ENCODE measurements at places on chromosomes 1 and 21.

DNA sequence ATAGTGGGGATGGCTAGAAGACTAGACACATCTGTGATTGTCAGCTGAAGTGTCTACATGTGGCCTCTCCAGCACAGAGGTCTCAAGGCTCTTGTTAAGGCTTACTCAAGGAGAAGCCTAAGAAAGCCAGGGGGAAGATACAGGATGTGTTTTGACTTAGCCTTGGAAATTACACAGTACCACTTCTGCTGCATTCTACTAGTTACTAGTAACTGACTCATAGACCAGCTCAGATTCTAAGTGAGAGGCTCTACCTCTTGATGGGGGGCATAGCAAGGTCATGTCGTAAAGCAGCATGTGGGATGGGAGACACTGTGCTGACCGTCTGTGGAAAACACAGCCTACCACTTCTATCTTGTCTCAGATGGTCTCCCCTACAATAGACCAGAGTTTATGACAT, 99.5 kb downstream of the UBE2U start:
- no peak for DNase-seq

DNA sequence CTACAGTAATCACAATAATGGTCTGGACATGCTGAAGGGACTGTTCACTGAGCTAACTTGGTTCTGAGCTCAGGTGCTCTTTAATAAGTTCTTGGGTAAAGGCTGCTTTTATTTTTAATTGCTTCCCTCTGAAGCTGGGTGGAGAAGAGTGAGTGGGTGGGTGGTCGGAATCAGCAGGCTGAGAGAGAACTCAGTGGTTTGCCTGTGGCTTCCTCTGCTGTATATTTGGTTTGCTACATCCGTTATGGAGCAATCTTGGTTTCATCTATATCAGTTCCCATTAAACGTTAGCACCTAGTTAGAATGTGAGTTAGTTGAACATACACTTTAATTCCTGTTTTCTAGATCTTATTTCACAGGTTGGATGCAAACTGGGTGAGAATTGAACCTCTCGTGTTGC, 23.3 kb downstream of the CNIH4 start:
- no peak for DNase-seq

DNA sequence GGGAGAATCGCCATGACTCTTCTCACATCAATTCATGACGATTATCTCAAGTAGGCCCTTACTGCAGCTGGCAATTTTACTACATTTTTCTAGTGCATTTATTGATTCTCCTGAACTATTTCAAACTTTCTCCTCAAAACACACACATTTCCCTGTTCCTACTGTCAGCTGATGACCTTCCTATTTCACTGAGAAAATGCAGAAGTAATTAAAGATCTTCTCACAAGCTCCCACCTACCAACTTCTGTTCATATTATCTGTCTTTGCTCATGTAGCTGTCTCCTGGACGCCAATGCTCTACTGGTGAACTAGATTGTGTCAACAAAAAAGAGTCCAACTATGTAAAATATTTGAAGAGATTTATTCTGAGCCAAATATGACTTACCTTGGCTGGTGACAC, 36.4 kb upstream of the FASLG start:
- DNase-seq = no peak

DNA sequence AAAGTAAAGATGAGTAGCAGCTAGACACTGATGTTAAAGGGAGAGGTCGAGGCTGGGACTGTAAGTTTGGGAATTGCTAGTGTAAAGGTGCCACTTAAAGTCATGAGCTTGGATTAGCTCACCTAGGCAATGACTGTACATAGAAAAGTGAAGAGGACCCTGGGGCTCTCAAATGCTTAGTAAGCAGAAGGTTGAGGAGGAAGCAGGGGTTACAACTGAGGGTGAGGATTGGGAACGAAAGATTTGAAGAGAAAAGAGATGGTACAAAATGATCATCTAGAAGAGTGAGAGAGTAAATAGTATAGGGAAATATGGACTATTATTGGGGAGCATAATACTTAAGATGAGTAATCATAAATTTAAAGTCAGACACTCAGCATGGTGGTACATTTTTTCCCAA, 63.1 kb upstream of the TNFSF4 start:
- DNase-seq = no peak

All from cerebellar nuclear complex (tissue), 1 donor.